Activated CD4-positive, alpha-beta T cell treated with anti-CD3 and anti-CD28 coated beads, Interleukin-2, amount 50 U/mL, for 1 hour (primary cell): ENCODE measurements at places on chromosomes 4 and X.

- DNase-seq, result no peak
These were observed 1.2 kb upstream of the TMEM33 start for GRCh38 chr4:41933997-41934503.

- DNase-seq, result no peak
These were observed 289.6 kb upstream of the SMIM31 start for GRCh38 chr4:164464313-164464712.

DNA sequence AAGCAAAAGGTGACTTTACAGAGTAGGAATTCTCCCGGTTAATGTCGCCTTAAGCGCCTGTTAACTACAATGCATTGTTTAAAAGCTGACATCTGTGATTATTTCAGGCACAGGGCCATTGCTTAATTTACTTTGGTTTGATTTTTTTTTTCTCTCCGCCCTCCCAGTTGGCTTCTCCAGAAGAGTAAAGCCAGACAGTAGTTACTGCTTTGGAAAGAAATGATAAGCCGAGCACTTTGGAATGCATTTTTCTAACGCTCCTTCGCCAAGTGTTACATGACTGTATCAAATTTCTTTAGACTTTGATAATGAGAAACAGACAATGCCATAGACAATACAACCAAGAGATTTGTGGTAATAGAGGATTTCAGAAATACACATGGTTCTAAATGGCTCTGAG lies 383.0 kb upstream of the TENM3 start:
- DNase-seq, result no peak

DNA sequence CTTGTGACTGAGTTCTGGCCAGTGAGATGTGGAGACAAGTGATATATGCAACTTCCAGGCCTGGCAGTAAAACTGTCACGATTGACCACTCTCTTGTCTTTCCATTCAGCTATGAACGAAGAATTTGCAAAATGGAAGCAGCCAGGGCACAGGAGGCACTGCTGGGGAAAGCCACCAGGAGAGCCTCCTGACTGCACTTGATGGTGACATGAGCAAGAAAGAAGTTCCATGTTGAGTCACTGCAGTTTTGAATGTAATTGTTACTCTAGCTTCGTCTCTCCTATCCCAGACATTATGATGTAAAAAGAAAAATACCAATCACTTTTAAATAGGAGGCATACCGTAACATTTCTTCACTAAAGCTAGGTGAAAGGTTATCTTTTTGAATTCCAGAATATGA lies 32.4 kb upstream of the ZCCHC4 start:
- DNase-seq, result no peak

- no peak for DNase-seq
These were observed 5.8 kb downstream of the BEX4 start for GRCh38 chrX:103220511-103221323.

DNA sequence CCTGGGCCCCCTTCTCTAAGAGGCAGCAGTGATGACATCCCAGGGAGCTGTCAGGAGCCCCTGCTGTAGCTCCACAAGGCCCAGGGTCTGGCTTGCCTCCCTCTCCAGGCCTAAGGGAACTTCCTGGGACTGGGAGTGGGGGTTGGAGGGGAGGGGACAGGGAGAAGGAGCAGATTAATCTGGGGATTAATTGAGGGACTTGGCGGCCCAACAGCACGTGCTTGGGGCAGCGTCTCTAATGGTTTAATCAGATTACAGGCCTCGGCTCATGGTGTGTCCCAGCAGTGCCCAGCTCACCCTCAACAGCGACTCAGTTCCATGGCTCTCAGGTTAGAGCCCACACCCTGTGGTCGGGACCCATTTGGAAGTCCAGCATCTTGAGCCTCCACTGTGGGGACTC lies 47.9 kb downstream of the EFNB1 start:
- DNase-seq, result no peak

- DNase-seq, result no peak
These were observed 45.1 kb downstream of the SPATA4 start for GRCh38 chr4:176150356-176150682.

- DNase-seq, result no peak
These were observed 3.3 kb downstream of the PDLIM5 start for GRCh38 chr4:94455081-94455480.

- DNase-seq, result no peak
These were observed at the start of gene SCRG1 for GRCh38 chr4:173398779-173399415. TSS of gene SCRG1 (minus strand) at chr4:173399116. CDS start at chr4:173391414, 7,702 bp downstream.

DNA sequence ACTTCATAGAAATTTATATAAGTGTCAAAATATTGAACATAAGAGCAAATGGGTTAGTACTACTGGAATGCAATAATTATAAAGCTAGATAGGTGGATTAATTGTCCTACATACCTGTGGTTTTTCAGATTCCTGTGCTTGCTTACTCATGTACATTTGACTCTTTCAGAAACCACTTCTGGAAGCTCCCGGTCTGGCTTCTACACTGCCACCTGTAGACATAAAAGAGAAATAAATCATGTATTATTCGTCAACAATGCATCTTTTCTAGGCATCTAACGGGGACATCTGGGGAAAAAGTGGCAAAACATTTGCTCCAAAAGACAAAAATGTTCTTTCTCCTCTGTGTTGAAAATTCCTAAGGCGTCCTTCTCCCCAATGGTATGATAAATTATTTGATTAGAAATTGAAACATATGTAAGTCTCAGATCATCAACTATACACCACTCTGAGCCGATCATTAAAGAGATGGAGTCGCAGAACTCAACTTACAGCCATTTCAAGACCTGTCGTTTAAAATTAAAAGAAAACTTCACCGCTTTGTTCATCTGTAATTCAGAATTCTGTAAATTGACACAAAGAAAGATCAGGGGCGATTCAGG lies 648.7 kb upstream of the DIPK2B start:
- peak; percentile 1 for DNase-seq

DNA sequence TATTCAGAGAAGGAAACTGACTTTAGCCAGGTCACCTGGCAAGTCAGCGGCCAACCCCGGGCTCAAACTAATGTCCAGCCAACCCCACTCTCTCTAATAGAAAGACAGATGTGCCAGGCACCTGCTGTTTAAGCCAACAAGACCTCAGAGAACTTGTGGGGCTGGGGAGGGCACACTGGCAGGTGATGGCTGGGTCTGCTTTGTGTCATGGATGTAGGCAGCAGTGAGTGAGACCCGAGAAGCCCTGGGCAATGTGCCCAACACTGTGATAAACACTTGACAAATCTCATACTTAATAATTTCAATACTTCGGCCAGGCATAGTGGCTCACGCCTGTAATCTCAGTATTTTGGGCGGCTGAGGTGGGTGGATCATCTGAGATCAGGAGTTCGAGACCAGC lies 9.0 kb upstream of the CD99L2 start:
- no peak for DNase-seq

DNA sequence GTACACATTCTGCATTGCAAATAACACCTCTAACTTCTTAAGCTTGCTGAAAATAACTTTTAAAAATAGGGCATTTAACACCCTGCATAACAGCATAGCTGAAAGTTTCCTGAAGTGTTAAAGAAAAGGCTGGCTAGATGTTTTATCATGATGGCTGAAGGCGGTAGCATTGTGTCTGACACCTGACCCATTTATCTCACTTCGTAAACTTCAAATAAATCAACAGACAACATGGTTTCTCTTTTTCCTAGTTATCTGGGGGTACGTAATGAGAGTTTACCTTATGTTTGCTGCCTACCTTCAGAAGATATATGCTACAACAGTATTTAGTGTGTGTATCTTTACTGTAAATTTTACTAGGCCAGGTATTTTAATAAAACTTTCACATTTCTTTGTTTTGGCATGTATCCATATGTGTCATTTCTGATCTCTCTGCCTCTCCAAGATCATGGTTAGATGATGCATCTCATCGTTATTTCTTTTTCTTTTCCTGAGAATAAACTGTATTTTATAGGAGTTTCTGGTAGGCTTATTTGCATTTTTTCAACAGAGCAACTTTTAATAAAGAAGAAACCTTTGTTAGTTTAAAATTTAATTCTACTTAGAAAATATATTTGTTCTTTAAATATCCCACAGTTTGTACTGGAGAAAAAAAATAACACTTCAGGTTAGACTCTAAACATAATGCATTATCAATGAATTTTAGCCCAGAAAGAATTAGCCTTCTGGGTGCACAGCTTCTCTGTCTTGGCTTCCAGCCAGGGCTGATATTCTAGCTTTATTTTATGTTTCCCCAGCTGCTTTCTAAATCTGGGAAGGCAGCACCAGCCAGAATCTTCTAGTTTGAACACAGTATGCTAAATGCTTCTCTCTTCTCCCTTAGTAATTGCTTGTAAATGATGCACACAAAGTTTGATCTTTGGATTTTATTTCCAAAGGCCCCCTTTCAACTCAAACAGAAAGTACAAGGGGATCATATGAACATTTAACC lies 2.9 kb downstream of the NDST4 start:
- DNase-seq, result no peak
